ENCODE measurements at places on chromosomes 7 and 10.

DNA sequence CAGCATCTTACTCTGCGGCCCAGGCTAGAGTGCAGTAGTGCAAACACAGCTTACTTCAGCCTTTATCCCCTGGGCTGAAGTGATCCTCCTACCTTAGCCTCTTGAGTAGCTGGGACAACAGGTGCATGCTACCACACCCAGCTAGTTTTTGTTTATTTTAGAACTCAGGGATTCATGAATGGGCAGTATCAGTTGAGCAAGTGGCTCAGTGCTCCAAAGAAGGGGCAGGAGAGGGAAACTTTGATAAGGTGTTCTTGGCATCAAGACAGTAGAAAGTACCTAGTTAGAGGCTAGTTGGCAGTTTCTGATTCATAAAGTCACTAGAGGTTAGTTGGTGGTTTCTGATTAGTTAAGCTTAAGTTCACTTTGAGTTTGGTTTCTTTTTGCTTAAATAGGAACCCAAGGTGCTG, 18.4 kb downstream of the TRIM24 start:
- no peak for DNase-seq

- peak; percentile 25 for DNase-seq
Measured at GRCh38 chr10:788796-789748, 99.6 kb upstream of the DIP2C start.

GRCh38 chr10:24393201-24393600, 184.3 kb downstream of the KIAA1217 start:
- no peak for DNase-seq

DNA sequence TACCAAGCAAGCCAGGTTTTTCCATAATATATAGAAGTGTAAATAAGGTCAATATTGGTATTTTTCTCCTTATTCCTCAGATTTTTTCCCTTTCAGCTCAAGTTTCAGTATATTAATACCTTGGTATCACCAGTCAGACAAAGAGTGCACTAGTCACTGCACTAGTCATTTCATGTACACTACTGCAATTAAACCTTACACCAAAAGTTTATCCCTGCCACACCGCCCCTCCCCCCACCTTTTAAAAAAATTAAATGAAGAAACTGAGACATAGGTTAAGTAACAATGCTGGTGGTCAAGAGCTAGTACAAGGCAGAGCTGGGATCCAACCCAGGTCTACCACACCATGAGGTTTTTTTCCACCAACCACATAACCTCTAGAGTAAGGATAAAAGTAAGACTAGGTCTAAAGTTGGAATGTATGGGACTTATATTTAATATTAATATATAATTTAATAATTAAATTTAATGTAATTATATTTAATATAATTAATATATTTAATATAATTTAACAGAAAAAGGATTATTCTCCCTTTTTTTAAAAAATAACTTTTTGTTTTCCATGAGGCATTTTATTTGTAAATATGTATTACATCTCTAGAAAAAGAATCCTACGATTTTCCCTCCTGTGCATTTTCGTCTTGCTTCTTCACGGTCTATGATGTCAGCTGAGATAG, 68.5 kb downstream of the NT5C2 start:
- no peak for DNase-seq

All from NCI-H446 (cell line).